Stimulated activated CD4-positive, alpha-beta T cell treated with anti-CD3 and anti-CD28 coated beads, Interleukin-1b, Interleukin-23, amount 100 ng/mL, for 24 hours (primary cell): ENCODE measurements at places on chromosomes 1 and 21.
A peak's percentile ranks its signal among the peaks of the same experiment; 100 is the strongest.

GRCh38 chr1:110113551-110113950 lies 1.3 kb downstream of the UBL4B start:
- DNase-seq: no peak

DNA sequence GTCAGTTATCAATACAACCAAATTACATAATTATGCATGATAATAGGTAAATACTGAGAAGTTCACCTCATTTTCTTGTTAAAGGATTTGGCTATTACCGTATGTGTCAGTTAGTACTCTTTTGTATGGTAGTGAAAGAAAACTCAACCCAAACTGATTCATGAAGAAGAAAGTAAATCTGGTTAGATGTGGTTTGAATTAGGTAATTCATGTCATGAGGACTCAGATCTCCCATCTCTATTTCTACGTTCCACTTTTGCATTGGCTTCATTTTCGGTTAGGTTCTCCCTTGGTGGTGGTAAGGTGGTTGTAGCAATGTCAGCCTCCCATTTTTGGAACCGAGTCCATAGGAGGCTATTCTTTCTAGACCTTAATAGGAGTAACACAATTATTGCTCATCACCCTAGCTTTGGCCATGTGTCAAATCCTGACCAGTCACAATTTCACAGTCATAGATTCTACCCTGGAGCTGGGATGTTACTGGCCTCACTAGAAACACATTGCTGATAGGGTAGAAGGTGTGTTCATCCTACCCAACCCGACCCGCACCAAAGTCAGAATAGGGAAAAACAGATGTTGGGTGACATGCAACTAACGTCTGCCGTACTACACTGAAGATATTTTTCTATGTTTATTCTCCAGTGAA lies 97.6 kb downstream of the OSBPL9 start:
- DNase-seq: no peak

GRCh38 chr1:119139857-119140176 lies 636 bp downstream of the WARS2 start:
- peak; percentile 7 for DNase-seq

GRCh38 chr1:231612393-231613089 lies 14.0 kb upstream of the DISC1 start:
- no peak for DNase-seq

- no peak for DNase-seq
Measured at GRCh38 chr1:101905283-101905835, 91.4 kb downstream of the OLFM3 start.

DNA sequence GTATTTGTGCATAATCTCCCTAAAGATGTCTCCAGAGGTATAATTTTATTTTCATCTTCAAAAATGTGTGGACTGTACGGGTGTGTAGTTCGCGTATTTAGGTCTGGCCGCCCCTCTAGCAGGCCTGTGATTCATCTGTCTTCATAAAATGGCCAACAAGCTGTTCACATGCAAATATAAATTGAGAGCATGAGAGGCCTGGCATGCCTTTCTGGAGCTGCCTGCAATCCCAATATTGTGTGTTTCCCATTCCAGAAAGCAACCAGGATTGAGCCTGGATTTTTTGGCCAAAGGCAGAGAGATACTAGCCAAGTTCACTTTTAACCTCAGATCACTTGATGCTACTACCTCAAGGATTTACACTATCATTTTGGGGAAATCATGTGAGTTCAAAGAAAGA lies 197.2 kb downstream of the NFIA start:
- no peak for DNase-seq

- no peak for DNase-seq
Measured at GRCh38 chr21:17428484-17428869, 84.4 kb upstream of the CXADR start.

GRCh38 chr1:32828341-32828740 lies 10.9 kb downstream of the S100PBP start:
- DNase-seq: no peak
